ENCODE measurements at places on chromosomes 5 and 9.

- no peak for DNase-seq
Observed at GRCh38 chr5:156920042-156920860, 42.8 kb downstream of the TIMD4 start.

- peak; percentile 80 for DNase-seq
Observed at GRCh38 chr5:172730981-172731679, 39.9 kb downstream of the DUSP1 start.

DNA sequence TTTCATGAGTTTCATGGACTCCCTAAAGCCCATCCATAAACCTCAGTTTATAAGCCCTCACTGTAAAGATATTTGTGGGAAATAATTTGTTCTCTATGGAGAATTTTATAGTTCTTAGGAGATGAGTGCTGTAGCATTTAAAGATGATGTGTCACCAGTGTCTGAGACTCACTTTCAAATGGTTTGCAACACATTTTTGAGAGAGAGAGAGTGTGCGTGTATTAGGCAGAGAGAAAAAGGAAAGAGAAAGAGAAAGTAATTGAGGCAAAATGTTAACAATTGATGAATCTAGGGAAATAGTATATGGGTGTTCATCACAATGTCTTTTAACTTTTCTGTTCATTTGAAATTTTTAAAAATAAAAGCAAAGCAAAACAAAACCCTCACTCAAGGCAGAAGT is 479.0 kb downstream of the ZSWIM6 start:
- no peak for DNase-seq

DNA sequence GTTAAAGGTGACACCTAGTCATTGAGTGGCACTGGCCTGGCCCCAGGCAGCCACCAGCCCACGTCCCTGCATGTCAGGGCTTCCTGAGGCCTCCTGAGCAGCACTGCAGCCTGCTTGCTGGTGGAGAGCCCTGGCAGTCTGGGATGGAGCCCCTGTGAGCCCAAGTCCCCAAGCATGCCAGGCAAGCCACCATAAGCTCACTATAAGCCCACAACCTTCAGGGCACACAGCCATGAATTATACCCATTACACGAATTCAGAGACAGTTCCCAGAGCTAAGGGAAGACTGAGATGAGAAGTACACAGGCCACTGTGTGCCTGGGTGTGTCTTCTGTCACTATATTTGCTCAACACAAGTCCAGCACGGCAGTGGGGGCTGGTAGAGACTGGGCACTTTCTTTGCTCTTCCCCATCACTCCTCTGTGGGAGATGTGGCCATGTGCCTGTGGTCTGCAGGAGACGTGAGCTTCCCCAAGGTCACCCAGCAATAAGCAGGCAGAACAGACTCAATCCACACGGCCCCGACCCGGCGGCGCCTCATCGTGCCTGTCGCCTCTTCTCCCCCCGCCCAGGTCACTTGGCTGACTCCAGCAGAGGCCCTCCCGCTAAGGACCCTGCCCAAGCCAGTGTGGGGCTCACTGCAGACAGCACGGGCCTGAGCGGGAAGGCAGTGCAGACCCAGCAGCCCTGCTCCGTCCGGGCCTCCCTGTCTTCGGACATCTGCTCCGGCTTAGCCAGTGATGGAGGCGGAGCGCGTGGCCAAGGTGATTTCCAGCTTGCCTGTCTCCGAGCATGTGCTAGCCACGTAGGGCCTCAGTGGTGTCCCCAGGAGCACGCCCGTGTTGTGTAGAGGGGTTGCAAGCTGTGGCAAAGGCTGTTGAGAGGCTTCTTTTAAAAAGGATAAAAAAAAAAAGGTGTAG is 114.8 kb downstream of the WNK2 start:
- DNase-seq: no peak

DNA sequence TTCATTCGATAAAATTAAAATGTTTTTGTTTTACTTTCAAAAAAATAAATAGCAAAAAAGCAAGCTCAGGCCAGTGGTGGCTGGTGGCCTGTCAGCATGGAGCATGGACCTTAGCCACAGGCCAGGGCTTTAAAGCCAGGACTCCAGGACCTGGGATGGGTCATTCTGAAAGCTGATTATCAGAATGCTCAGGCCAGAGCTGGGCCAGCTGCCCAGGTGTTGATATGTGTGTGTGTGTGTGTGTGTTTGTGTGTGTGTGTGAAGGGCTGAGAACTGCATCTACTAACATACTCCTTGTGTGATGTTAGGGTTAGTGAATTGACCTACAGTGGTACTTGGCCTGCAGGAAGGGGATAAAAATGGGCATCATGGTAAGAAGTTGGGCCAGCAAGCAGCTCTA is 21.5 kb downstream of the PALM2AKAP2 start:
- DNase-seq: peak; percentile 70

Measured in left lobe of liver (tissue), 2 donors.